Metanephros (tissue), 2 donors: ENCODE measurements at places on chromosomes 4 and X. TPM values are rescaled to one million over a fixed set of nuclear protein-coding genes. Genes with fewer than 3 reads are reported as not detected.

The TRPC5OS gene
- not detected for total RNA-seq

The PRDM8 gene
- 4.9 TPM for total RNA-seq

The SPIN3 gene
- total RNA-seq = 16.3 TPM

The SLC6A14 gene
- not detected for total RNA-seq

The CYBB gene
- total RNA-seq = 27.5 TPM

The PAGE4 gene
- not detected for total RNA-seq

The SPATA4 gene
- total RNA-seq = 0.88 TPM

The MAGEA2B gene
- total RNA-seq = not detected

The ZMYM3 gene
- 40.8 TPM for total RNA-seq

The FGG gene
- 1.1 TPM for total RNA-seq

The UGT2B10 gene
- not detected for total RNA-seq

The RCHY1 gene
- total RNA-seq = 23.5 TPM

The GUCY1A1 gene
- 80.2 TPM for total RNA-seq

The NKX1-1 gene
- not detected for total RNA-seq

The SASH3 gene
- 6.7 TPM for total RNA-seq

The ZAR1 gene
- not detected for total RNA-seq

The CD40LG gene
- 0.18 TPM for total RNA-seq

The RAB39B gene
- total RNA-seq = 2.0 TPM

The NOX1 gene
- not detected for total RNA-seq

The STPG2 gene
- total RNA-seq = 1.4 TPM

The DKK2 gene
- 6.1 TPM for total RNA-seq

The PRIMPOL gene
- total RNA-seq = 30.1 TPM

The SCD5 gene
- 27.0 TPM for total RNA-seq

The RNF150 gene
- total RNA-seq = 47.2 TPM

The DDX3X gene
- total RNA-seq = 216 TPM

The CT45A2 gene
- not detected for total RNA-seq

The HEPH gene
- total RNA-seq = 53.5 TPM

The GAGE12E gene
- not detected for total RNA-seq
